ENCODE measurements at places on chromosomes 6 and 20.

- peak; percentile 54 for DNase-seq
Observed at GRCh38 chr6:2875359-2876191, 27.5 kb downstream of the SERPINB9 start.

DNA sequence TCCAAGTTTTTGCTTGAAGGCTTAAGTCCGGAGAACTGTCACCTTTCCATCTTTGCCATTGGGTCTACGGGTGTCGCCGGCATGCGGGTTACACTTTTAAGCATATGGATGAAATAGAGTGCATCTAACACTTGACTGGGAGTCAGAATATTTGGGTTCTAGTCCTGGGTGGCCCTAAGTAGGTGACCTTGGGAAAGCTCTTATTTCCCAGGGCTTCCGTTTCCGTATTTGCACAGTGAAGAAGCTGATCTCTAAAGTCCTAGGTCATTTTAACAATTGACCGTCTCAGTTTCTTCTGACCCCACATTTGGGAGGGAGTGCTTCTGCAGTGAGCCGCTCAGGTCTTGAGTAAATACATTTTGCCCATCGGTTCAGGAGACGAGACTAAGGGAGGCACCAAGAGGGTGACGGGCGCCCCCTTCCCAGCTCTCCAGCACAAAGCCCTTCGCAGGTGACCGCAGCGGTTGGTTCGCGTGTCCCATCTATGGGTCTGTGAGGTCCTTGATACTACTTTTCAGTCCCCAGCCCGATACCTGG, 651 bp upstream of the BLTP3A start:
- DNase-seq, result no peak

DNA sequence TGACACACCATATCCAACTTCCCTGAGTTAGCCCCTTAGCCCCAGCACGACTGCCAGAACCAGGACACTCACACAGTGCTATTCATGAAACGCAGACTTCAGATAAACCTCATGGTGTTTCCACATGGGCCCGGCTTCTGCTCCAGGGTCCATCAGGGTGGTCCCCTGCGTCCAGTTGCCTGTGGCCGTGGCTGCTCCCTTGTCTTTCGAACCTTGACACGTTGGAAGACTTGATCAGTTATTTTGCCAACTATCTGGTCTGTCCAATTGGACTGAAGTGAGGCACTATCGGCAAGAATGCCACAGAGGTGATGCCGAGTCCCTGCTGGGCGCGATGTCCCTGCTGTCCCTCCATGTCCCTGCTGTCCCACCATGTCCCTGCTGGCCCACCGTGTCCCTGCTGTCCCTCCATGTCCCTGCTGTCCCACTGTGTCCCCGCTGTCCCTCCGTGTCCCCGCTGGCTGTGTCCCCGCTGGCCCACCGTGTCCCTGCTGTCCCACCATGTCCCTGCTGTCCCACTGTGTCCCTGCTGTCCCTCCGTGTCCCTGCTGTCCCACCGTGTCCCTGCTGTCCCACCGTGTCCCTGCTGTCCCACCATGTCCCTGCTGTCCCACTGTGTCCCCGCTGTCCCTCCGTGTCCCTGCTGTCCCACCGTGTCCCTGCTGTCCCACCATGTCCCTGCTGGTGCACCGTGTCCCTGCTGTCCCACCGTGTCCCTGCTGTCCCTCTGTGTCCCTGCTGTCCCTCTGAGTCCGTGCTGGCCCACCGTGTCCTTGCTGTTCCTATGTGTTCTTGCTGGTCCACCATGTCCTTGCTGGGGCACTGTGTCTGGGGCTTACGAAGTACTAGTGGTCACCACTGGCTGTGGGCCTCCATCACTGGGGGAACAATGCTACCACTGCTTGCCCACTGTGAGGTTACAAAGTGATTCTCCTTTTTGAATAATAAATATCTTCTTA, 251.4 kb downstream of the DLL1 start:
- no peak for DNase-seq

DNA sequence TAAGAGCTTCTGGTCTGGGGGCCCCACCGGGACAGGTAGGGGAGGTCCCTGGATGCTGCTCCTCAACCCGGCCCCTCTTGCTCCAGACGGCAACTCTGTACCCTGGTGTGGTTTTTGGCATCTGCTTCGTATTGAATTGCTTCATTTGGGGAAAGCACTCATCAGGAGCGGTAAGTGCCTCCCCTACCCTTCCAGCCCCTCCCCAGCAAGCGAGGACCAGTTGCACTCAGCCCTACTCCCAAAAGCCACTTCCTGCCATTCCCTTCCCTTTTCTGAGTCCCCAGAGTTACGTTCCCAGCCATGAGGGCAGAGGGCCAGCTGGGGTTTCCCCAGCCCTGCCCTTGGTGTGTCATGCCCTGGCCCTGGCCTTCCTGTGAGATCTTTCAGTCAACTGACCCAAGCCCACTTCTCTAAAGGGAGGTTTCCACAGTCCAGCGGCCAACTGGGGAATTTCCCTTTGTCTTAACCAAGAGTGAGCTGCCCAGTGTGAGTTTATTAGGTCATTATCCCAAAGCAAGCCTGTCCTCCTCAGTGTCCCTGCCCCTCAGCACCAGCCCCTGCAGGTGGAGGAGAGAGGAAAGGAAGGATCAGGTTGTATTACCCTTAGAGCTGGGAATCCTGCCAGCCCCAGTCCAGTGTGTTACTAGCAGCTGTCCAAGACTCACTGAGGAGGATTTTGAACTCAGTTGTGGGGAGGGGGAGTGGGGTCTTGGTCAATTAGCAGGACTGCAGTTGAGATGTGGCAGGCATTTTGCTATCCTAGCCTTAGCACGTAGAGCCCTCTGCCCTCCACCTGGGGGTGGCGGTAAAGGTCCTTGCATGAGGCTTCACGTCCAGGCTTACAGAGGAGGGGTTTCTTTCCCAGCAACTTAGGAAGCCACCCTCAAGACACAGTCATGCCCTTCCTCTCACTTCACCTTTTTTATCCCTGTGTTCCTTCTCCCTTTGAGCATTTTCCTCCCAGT, 45.8 kb downstream of the TM9SF4 start:
- peak; percentile 61 for DNase-seq

GRCh38 chr6:126718600-126719327, 378.8 kb downstream of the CENPW start:
- no peak for DNase-seq

- DNase-seq, result no peak
Observed at GRCh38 chr6:11731423-11731822, 47.2 kb downstream of the ADTRP start.

DNA sequence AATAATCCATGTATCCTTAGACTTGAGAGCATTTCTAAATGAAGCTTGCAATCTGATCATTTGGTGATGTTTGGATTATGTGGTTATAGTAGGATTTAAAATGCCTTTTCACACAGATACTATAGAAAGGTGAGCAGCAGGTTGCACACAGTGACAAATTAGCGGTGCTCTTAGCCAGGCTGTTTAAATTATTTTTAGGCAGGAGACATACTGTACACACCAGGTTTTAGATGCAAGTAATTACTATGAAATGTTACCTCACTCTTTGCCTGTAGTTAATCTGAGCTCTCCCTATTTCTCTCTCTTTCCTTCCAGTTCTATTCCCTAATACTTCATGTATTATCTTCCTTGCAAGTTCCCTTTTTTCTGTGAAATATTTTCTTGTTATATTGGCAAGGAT, 191.7 kb downstream of the RIMS1 start:
- no peak for DNase-seq

DNA sequence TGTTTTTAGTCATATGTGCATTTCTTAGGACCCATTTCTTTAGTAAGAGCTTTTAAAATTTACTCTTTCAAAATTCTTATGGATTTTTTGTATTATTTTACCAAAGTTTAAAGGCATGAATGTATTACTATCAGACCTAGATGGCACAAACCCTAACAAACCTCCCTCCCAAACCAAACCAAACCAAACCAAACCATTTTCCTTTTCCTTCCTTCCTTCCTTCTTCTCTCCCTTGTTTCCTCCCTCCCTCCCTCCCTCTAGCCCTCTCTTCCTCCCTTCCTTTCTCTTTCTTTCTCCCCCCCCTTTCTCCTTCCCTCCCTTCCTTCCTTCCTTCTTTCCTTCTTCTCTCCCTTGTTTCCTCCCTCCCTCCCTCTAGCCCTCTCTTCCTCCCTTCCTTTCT, 1001.8 kb upstream of the CITED2 start:
- DNase-seq, result no peak

GRCh38 chr20:57024849-57025248, 241.6 kb downstream of the BMP7 start:
- no peak for DNase-seq

GRCh38 chr6:45706319-45706718, 309.3 kb downstream of the CLIC5 start:
- DNase-seq, result no peak

Data from lung (tissue), 17 donors.